Hepatic stellate cell (primary cell): ENCODE measurements at places on chromosomes 12 and 14.
A peak's percentile ranks its signal among the peaks of the same experiment; 100 is the strongest.

GRCh38 chr14:103541709-103542604 is 13.0 kb downstream of the TRMT61A start:
- DNase-seq: no peak

GRCh38 chr12:79409562-79409961 is 281.2 kb downstream of the PAWR start:
- DNase-seq: no peak

DNA sequence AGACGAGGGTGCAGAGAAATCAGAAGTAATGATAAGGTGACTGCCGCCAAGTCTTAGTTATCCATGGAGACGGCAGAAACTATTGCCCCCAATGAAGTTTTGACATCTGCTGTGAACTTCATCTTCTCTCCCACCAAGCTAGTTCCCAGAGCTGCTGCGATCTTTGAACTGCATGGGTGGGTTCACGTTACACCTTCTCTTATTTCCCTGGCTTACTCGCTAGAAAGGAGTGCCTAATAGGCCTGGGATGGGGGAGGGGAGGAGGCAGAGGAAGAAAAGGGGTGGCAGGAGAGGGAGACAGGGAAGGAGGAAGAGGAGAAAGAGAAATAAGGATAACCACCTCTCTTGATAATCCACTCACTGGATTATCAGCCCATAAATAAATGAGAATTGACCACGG is 157.1 kb downstream of the NTF3 start:
- DNase-seq: no peak

DNA sequence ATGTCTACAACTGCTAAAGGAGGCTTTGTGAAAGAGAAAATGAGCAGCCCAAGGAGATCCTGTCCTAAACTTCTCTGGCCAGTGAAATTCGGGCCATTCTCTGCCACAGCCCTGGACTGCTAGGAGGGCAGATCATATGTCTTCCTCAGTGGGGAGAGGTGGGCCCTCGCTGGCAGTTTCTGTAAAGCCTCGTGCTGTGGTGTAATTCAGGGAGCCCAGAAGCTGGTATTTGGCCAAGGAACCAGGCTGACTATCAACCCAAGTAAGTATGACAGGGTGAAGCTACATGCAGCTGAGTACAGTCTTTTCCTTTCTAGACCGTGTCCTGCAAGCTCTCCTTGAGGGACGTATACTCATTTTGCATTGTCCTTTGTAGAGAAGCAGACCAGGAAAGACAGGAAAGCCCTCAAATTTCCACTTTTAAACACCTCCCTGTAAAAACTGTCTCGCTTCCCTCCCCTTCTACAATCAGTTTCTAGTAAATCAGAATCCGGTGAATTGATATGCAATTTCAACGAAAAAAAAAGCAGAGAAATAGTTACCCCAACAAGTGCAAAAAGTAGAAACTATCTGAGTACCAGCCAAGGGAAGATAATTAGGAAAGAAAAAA is 106.8 kb downstream of the DAD1 start:
- no peak for DNase-seq

GRCh38 chr12:9701380-9702154 is 31.3 kb downstream of the CLECL1 start:
- no peak for DNase-seq

- DNase-seq: no peak
Measured at GRCh38 chr14:35989736-35990135, 163.6 kb downstream of the BRMS1L start.

- peak; percentile 1 for DNase-seq
Measured at GRCh38 chr12:1915082-1915968, 3.1 kb downstream of the CACNA2D4 start.

DNA sequence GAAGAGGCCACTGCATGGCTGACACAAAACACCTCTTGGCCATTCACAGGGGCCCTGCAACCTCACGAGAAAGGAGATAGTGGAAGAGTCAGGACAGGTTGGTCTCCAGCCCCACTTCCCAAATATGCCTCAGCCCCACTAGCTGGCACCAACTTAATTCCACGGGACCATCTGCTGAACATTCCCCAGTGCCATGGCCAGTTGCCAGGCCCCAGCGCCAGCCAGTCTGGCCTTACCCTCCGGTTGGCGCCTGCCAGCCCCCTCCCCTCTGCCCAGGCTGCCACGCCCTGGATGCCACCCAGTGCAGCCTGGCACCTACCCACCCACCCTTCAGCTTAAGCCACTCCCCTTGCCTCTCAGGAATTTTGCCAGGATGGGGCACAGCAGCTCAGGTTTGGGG is 21.2 kb upstream of the HSPB8 start:
- no peak for DNase-seq

- DNase-seq: no peak
Measured at GRCh38 chr14:77120771-77121743, 20.5 kb downstream of the ZDHHC22 start.

GRCh38 chr12:88505696-88506095 is 74.6 kb downstream of the KITLG start:
- no peak for DNase-seq

GRCh38 chr12:117042862-117043261 is 56.4 kb downstream of the TESC start:
- DNase-seq: no peak

- DNase-seq: peak; percentile 20
Measured at GRCh38 chr14:52267501-52268278, at the start of gene PTGDR. PTGDR (plus strand) TSS chr14:52267698; CDS start chr14:52267815, 117 bp downstream.

GRCh38 chr12:58381546-58381945 is 440.2 kb downstream of the ATP23 start:
- no peak for DNase-seq

- no peak for DNase-seq
Measured at GRCh38 chr12:8951744-8952143, 2.3 kb upstream of the M6PR start.

DNA sequence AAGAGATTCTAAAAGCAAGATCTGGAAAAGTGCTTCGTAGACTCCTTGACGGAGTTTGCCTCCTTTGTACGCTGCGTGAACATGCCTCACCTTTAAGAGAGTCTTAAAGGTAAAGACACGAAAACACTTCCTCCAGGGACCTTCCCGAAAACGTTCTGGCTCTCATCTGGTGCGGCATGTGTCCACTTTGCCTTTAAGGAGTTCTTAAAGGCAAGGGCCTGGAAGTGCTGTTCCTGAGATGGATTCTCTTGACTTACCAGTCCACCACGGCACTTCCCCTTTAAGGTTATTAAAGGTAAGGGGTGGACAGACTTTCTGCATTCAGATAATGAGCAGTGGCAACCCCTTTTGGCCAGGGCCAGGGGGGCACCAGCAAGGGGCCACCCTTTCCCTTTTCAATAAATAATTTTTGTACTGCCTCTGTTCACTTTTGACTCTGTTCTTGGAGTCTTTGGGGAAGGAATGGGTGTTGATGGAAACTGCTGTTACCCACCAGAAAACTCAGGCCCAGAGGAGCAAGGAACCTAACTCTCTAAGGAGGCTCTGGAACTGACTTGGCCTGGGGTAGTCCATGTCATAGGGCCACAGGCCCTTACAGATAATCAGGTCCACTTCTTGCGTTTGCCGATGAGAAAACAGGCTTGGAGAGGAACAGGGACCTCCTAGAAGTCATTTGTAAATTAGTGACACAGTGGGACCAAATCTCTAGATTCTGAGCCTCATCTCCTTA is 4.4 kb downstream of the REM2 start:
- DNase-seq: peak; percentile 76

GRCh38 chr12:98951406-98951805 is 306.3 kb downstream of the APAF1 start:
- no peak for DNase-seq

DNA sequence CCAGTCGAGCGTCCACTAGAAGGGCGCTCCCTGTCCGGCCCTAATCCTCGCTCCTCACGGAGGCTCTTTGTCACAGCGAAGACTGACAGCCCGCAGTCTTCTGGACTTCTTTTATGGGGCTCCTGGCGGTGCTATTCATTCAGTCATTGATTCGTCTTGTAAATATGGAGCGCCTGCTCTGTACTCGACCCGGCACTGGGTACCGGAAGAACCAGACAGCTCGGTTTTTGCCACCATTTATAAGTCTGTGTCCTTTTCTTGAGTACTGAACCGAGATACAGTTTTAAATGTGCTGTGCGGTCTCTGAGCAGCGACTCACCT is 570 bp downstream of the DMAC2L start:
- DNase-seq: no peak

GRCh38 chr14:75989134-75989533 is 3.6 kb downstream of the IFT43 start:
- no peak for DNase-seq

- DNase-seq: no peak
Measured at GRCh38 chr12:46752396-46752795, 73.4 kb downstream of the SLC38A4 start.

GRCh38 chr14:58904776-58905175 is 267.0 kb downstream of the DACT1 start:
- DNase-seq: no peak

GRCh38 chr14:24398653-24399446 is at the start of gene NYNRIN:
NYNRIN (plus strand) TSS chr14:24399003; CDS start chr14:24399247, 244 bp downstream.
- DNase-seq: peak; percentile 62

GRCh38 chr12:110100315-110100970 is 23.7 kb upstream of the IFT81 start:
- peak; percentile 45 for DNase-seq

GRCh38 chr12:69475237-69475975 is 5.2 kb downstream of the FRS2 start:
- peak; percentile 60 for DNase-seq

DNA sequence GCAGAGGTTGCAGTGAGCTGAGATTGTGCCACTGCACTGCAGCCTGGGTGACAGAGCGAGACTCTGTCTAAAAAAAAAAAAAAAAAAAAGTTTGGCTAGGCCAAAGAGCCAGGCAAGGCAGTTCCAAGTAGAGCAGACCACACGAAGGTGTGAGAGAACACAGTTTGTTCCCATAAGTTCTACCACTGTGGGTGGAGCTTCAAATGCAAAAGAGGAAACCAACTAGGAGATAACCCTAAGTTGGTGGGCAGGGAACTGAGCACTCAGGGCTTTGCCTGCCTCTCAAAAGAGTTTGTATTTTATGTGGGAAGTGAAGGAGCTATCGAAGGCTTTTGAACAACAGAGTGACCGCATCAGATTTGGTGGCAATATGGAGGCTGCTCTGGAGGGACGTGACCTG is 15.1 kb downstream of the SOCS2 start:
- DNase-seq: no peak

DNA sequence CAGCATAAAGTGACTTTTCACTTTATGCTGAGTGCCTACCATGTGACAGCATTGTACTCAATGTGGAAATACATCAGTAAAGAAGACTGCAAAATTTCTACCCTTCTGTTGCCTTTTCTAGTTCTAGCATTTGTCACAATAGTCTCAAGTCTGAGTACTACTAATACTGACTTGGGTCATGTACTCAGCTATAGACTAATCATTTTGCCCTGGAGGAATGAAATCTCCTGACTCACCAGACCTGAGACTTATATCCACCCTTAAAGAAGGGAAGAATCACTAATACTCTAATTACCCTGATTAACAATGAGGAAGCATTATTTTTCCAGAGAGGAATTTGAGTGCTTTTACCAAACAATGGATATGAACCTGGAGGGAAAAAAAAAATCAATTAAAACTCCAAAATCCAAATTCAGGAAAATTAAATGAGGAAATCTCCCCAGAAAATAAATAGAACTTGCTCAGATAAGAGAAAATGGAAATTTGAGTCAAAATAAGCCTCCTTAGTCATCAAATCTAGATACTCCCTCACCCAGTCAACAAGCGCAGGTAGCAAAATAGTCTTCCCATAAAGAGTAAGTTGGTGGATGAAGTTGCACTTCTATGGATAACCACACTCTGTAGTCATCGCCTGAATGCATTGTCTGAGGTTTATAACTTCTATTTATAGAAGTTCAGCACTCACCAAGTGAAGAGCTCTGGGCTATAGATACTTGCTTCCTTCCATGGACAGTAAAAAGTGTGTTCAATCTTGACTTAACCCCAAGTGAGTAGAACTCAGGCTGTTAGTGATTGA is 386.6 kb downstream of the SYT1 start:
- DNase-seq: no peak

- no peak for DNase-seq
Measured at GRCh38 chr12:100926669-100927248, 132.2 kb downstream of the ANO4 start.

- DNase-seq: peak; percentile 41
Measured at GRCh38 chr12:65818454-65819382, 5.6 kb upstream of the HMGA2 start.

- no peak for DNase-seq
Measured at GRCh38 chr14:74511966-74512830, 18.6 kb downstream of the ISCA2 start.

DNA sequence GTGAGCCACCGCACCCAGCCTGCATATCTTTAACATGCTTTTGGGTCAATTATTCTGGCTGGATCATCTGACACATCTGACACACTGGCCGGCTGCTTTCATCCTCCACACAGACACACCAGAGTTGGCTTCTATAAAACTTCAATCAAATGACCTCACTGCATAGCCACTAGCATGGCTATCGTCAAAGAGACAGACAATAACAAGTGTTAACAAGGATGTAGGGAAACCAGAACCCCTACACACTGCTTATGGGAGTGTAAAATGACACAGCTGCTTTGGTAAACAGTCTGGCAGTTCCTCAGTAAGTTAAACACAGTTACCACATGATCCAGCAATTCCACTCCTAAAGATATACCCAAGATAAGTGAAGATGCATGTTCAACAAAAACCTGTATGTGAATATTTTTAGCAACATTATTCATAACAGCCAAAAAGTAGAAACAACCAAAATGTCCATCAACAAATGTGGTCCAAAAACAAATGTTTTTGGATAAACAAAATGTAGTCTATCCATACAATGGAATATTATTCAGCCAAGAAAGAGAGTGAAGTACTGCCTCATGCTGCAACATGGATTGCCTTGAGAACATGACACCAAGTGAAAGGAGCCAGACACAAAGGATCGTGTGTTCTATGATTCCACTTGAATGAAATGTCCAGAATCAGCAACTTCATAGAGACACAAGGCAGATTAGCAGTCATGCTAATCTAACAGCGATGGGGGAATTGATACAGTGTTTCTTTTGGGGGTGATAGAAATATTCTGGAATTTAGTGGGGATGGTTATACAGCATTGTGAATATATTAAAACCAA is 10.1 kb downstream of the KDM2B start:
- DNase-seq: no peak

GRCh38 chr12:42482041-42482747 is 107.4 kb downstream of the PRICKLE1 start:
- no peak for DNase-seq

DNA sequence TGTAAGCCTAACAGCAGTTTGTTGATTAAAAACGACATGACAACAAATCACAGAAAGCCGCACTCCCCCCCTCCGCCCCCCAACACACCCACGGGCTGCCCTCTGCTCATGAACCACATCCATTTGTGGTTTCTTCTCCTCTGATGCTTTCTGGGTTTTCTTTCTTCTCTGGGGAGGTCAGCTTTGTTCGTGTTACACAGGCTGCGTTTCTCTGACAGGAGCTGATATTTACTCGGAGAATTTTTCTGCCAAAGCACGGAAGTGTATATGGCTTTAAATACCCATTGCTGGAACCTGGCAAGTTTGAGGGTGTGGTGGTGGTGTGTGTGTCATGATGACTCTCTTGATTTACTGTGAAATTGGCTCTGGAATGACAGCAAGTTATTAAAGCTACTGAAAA is 883.7 kb upstream of the TMEM132C start:
- DNase-seq: no peak

GRCh38 chr12:127334365-127334764 is 932.6 kb upstream of the TMEM132C start:
- no peak for DNase-seq
